ENCODE measurements at places on chromosomes 13 and 19. TPM values are rescaled to one million over a fixed set of nuclear protein-coding genes. Genes with fewer than 3 reads are reported as not detected.

ZNF418 gene
- total RNA-seq, result 10.5 TPM

ZNF586 gene
- total RNA-seq, result 9.3 TPM

GRCh38 chr13:112756511-112756966 is 66.7 kb downstream of the ATP11A start:
- DNase-seq, result no peak

GRCh38 chr13:52847682-52848432 is 583 bp downstream of the PCDH8 start:
- no peak for DNase-seq

SLC1A6 gene
- not detected for total RNA-seq
